ENCODE measurements at places on chromosomes 13 and 19. TPM values are rescaled to one million over a fixed set of nuclear protein-coding genes. Genes with fewer than 3 reads are reported as not detected.

Gene COX6B2
- total RNA-seq = not detected

GRCh38 chr19:38265213-38265861 lies 964 bp downstream of the SPINT2 start:
- H3K27ac ChIP-seq = peak overlapping the region; percentile 100
- DNase-seq = no peak
- peaks cover 32% of the 10 kb centered on the region for H3K4me1 ChIP-seq
- no peaks in the 10 kb centered on the region for H3K27me3 ChIP-seq

DNA sequence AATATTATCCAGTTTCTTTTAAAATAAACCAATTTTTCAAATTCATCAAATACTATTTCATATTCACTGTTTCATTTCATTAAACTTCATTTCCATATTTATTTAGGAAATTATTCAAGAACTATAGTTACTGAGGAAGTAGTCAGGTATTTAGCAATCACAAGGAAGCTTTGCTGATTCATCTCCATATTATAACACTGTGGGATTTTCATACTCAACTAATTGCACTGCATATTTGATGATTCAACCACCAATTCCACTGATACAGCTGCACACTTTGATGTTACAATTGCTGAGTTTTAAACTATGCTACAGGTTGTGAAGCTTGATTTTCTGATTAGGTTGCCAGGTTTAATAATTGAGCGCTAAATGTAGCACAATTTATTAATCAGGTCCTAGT lies 556.8 kb upstream of the SLITRK1 start:
- DNase-seq = no peak
- H3K4me3 ChIP-seq = no peak overlapping the region
- H3K4me1 ChIP-seq = peaks cover 4% of the 10 kb centered on the region
- no peaks in the 10 kb centered on the region for H3K36me3 ChIP-seq

Gene CATSPERD
- total RNA-seq = not detected

Measured in thoracic aorta (tissue), 2 donors.